Stimulated activated CD8-positive, alpha-beta memory T cell treated with anti-CD3 and anti-CD28 coated beads, Interleukin-7, amount 100 ng/mL, for 48 hours (primary cell): ENCODE measurements at places on chromosomes 3 and 15.

GRCh38 chr3:44729384-44729910, at the start of gene ZNF501:
Gene ZNF501 (plus strand): TSS chr3:44729635. CDS start chr3:44734422, 4,787 bp downstream.
- peak; percentile 49 for DNase-seq

DNA sequence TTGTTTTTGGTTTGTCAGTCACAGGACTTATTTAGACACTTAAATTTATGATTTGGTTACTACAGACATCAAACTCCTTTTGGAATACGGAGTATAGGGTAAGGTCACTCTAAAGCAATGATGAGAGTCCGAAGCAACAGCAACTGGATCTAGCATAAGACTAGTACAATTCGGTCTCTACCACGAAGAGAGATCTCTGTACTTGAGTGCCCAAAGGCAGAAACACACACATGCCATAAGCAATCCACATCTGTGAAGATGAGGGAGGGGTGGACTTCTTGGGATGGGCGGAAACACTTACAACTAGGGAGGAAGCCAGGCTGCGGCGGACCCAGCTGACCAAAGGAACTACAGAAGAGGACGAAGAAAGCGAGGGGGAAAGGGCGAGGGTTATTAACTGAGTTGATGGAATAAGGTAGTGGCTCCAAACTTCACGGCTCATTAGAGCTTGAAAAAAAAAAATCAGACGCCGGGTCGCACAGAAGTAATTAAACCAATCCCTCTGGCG, 595 bp downstream of the DPH6 start:
- DNase-seq, result no peak

GRCh38 chr3:178947738-178948137, 123.9 kb downstream of the ZMAT3 start:
- DNase-seq, result no peak

GRCh38 chr15:78241017-78241416, 6.7 kb upstream of the ACSBG1 start:
- peak; percentile 75 for DNase-seq

GRCh38 chr3:59862686-59863085, 812.9 kb upstream of the CFAP20DC start:
- DNase-seq, result no peak

DNA sequence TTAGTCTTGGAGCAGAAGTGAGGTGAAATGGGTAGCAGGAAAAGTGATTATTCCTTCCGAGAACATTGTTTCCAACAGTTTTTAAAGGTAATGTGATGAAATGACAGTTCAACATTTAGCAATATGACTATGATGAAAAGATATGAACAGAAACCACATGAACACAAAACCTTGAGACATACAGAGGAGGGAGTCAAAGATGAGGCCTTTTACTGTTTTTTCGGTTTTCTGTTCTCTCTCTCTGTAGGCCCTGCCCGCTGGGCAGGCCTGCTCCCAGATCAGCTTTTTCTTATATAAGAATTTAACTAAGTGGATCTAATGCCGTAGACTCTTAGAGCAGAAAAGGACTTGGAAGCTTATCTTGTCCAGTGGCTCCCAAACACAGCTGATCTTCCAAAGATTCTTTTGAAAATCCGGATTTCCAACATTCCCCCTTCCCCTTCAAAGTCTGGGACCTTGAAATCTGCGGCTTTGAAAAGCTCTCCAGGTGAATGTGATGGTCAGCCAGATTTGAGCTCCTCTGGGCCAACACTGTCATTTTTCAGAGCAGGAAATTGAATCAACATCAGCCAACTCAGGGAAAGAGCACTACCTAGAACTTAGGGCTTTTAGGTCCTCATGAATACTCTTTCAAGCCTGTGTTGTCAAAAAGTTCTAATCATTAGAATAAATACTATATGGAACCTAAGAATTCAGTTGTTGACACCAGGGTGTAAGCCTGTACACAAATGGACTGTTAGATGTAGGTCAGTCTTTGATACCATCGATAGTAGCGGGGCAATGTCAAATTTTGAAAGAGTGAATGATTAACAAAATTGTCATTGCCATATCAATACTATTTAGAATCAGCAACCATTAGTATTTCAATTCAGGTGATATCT, 372.7 kb downstream of the SHQ1 start:
- no peak for DNase-seq

- no peak for DNase-seq
Measured at GRCh38 chr15:72092006-72092405, 25.9 kb downstream of the MYO9A start.

DNA sequence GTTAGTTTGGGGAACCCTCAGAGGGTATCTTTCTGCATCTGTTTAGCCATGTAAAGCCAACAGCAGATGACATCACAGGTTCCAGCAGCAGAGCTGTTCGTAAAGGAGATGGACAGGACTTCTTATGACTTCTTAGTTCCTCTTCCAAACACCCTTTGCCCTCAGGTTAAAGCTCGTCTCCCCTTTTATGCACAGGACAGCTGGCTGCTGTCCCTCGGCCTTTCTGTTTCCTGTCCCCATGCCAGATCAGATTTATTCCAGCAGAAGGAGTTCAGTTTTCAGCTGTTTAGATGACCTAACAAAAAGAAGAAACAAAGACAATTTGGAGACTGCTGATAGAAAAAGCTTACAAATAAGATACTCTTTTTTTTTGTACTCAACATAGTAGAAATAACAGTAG, 45.1 kb downstream of the SEC22A start:
- DNase-seq, result no peak

- DNase-seq, result no peak
Measured at GRCh38 chr3:127165036-127165435, 27.9 kb upstream of the PRR23E start.

- DNase-seq, result no peak
Measured at GRCh38 chr3:13525827-13526625, 22.9 kb upstream of the FBLN2 start.

- DNase-seq, result no peak
Measured at GRCh38 chr3:17678116-17678741, 64.2 kb downstream of the TBC1D5 start.

DNA sequence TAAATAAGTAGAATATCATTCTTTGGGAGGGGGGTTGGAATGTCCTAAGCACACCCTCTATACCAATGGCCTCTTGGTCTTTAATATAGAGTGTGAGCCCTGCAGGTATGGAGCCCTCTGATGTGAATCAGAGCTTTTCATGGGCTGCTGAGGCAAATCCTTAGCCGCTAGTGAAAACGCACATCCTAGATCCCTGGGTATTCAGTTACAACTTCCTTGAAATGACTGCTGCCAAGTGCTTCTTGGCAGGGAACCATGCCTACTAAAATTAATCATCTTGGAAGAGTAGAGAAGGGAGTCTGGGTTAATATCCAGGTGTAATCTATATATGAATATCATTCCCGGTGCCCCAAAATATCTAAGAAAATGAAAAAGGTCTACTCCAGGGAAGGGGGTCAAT, 109.1 kb downstream of the POLQ start:
- DNase-seq, result no peak

DNA sequence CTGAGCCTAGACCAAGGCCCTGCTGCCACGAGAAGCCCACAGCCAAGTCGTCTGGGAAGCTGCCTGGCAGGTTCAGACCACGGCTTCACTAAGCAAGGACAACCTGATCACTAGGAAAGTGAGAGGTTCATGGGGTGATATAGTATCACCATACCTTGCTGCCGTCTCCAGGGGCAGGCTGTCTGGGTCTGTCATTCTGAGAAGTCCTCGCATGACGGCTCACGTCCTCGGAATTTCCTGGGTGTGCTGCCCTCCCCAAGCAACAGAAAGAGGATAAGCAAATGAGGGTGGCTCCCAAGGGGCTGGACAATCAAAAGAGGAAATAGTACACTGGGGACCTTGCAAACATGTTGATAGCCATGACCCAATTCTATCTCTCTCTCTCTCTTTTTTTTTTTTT, 207.4 kb upstream of the IGF1R start:
- no peak for DNase-seq

- no peak for DNase-seq
Measured at GRCh38 chr15:58495891-58496408, 64.2 kb downstream of the LIPC start.

- DNase-seq, result no peak
Measured at GRCh38 chr3:88013592-88013991, 45.2 kb downstream of the CGGBP1 start.

- no peak for DNase-seq
Measured at GRCh38 chr15:90257776-90258175, 7.7 kb upstream of the NGRN start.

- no peak for DNase-seq
Measured at GRCh38 chr15:93707751-93708150, 523.6 kb upstream of the MCTP2 start.

DNA sequence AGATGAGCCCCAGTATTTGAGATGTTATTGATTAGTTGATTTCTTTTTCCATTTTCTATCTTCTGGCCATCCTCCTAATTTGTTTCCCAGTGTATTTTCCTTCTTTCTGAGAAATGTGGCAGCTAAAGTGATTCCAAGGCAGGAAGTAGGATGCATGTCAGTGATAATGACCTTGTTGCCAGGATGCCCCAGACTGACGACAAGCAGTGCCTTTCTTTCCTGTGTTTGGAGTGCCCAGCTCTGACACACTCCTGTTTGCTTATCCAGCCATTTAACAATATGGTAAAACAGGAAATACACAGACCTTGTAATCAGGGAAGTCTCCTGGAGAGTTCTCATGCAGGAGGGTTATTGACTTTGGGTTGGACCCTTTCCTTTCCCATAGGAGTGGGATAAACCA, 20.4 kb downstream of the TMOD2 start:
- DNase-seq, result no peak

- no peak for DNase-seq
Measured at GRCh38 chr15:66704019-66704802, 2.2 kb downstream of the SMAD6 start.

- DNase-seq, result no peak
Measured at GRCh38 chr3:196634224-196634623, 5.3 kb upstream of the NRROS start.

DNA sequence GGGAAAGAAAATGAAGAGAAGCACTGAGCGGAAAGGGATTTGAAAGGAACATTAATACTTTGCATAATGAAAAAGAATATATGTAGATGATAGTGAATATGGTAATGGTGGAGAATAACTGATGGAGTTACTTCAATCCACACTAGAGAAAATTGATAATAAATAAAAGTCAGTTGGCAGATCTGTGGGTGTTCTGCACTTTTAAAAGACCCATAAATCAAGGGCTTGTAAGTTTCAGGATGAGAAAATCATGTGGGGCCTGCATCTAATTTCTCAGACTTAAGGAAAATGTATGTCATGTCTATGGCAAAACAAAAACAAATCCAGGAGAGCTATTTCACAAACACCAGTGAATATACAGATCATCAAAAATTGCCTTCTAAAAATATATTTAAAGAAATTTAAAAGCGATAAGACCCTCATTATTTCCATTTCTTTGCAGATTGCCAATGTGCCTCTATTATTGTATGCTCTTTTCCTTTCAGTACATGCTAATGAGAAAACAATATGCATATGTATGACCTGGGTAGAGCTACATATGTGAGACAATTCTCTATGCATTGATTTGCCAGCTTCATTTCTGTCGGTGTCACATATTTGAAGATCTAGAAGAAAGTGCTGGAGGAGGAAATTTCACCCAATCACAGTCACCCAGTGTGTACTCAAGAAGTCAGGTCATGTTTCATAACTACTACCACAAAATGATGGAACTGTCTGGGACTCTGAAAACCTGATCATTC, 269.9 kb upstream of the PDZRN3 start:
- DNase-seq, result no peak

GRCh38 chr15:80551348-80551747, 143.8 kb upstream of the ABHD17C start:
- DNase-seq, result no peak

DNA sequence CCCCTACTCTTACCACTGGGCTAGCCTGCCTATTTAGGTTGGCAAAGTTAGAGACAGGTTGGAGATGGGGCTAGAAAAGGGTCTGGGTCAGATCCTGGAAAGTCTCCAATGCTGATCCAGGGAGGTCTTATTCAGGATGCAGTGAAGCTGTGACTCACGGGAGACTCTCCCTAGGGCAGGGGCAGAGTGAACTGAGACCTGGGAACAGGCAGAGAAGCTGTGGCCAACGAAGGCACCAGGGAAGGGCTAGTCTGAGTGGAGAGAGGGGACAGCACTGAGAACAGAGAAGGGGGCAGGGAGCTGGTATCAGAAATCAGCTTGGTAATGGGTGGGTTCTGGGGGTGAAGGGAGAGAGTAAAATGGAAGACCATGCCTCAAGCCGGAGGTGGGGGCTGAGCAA, 2.2 kb downstream of the LTF start:
- DNase-seq, result no peak

DNA sequence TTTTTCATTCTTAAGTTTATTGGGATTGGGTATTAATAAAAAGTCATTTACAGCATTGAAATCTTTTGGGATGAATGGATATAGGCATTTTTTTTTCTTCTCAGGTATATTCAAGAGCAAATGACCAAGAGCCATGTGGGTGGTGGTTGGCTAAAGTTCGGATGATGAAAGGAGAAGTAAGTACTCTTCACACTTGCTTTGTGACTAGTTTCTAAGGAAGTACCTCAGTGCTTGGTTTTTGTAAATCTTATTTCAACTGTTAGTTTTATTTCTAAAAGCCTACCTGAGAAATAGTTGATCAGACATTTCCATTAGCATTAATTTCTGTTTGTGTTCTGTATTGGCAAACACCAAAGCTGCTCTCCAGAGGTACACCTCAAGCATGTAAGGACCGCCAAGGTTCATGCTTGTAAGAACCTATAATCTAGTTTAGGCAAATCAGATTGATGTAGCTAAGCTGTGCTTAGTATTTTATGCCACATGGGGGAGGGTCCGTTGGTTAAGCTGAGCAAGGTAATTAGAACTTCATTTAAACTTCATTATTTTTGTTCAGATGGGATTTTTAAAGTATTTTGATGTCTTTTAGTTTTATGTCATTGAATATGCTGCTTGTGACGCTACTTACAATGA, 35.4 kb downstream of the FXR1 start:
- no peak for DNase-seq

- no peak for DNase-seq
Measured at GRCh38 chr3:111368056-111368455, 173.9 kb upstream of the CD96 start.
